ENCODE measurements at places on chromosomes 1 and 21.

DNA sequence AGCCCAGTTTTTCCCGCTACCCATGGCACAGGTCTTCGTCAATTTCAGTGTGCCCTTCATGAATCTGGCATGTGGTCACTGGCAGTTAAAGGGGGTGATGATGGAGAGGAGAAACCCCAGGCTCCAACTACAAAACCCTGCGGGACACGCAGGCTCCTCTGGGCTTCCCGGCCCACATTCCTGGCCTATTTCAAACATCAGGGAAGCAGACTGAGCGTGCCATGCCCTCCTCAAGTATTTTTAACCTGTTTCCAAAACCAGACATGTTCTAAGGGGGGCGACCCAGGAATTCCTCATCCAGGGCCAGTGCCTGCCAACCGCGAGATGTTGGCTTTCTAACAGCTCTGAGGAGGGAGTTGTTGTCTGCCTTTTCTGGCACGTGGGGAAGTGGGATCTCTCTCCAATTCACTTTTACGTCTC is 85.1 kb downstream of the CAPZB start:
- no peak for DNase-seq

- no peak for DNase-seq
Measured at GRCh38 chr1:35406103-35406502, 137.6 kb downstream of the ZMYM4 start.

DNA sequence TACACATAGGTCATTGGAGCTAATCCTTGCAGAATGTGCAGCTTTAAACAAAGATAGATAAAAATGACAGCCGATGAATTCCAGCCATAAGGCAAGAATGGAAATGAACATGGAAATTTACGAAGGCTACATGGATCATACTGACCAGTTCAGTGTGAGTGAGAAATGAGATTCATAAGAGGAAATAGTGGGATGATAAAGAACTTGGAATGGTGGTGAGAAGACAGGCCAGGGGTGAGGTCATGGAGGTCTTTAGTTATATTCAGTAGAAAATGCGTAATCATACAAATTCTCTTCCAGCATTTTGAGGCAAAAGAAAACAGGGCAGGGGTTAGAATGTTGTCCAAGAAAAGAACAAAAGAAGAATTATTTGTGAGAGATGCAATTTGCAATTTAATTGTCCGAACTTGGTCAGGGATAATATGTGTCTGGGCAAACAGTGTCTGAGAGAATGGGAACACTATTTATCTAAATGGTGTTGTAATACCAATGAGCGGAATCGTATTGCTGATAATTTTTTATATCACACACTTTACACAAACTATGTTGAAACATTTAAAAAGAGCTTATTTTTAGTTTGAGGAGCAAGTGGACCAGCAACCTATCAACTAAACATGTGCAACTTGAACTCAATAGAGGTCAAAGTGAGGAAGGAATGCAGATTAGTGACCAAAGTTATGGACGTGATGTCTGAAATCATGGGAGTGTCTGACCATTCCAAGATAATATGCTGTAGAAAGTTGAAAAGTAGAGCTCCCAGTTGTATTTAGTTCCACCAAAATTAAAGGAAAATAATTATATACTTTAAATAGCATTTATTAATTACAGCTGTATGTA is 739.0 kb upstream of the NCAM2 start:
- DNase-seq = no peak

- no peak for DNase-seq
Measured at GRCh38 chr1:119187416-119187815, 47.0 kb upstream of the WARS2 start.

DNA sequence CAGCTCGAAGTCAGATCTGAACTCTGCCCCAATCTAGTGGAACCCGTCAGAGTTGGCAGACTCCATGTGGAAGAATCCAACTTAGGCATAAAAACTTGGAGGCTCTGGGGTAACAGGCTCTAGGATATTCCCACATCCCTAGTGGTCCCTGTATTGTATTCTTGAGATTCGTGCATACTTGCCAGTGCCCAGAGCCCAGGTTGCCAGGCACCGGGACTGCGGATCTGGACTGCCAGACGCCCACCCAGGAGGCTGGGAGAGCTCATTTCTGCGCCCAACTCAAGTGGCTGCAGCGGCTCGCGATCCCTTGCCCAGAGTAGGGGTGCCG is 1.1 kb downstream of the GRIK1 start:
- DNase-seq = no peak

GRCh38 chr1:205568469-205569361 is 63.1 kb downstream of the ELK4 start:
- peak; percentile 25 for DNase-seq

GRCh38 chr1:85494904-85495266 is 29.9 kb upstream of the DDAH1 start:
- DNase-seq = no peak

DNA sequence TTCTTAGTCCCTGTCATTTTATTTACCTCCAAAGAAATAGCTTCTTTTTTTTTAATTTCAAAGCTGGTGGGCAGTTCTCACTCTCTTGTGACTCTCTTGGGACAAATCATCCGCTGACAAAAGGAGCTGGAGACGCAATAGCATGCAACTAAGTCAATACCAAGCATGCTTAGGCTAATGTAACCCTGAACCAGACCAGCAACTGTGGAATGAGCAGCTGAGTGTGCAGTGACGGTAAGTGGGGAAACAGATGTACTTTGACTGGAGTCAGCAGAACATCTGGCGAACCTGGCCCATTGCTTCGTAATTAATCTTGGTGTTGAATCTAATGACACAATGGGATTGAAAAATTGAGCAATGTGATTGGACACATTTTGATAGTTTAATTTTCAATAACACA is 280.7 kb upstream of the PLXNA2 start:
- DNase-seq = no peak

- DNase-seq = peak; percentile 65
Measured at GRCh38 chr1:156025876-156026275, 5.1 kb upstream of the SSR2 start.

GRCh38 chr1:38780133-38780532 is 79.4 kb downstream of the RRAGC start:
- no peak for DNase-seq

All from activated CD8-positive, alpha-beta T cell treated with anti-CD3 and anti-CD28 coated beads for 36 hours (primary cell).